Kidney epithelial cell (primary cell): ENCODE measurements at places on chromosomes 6 and 20. TPM values are rescaled to one million over a fixed set of nuclear protein-coding genes. Genes with fewer than 3 reads are reported as not detected.

- no peak for DNase-seq
Observed at GRCh38 chr6:2222275-2222842, 23.0 kb downstream of the GMDS start.

The RCAN2 gene
- 5.6 and 6.2 TPM in 2 replicates for total RNA-seq

GRCh38 chr6:129317931-129318820 lies 391.8 kb downstream of the ARHGAP18 start:
- DNase-seq = peak; percentile 59

- no peak for DNase-seq
Observed at GRCh38 chr6:41518118-41518517, 28.1 kb upstream of the FOXP4 start.

- no peak for DNase-seq
Observed at GRCh38 chr6:5514353-5514752, 253.0 kb downstream of the FARS2 start.

DNA sequence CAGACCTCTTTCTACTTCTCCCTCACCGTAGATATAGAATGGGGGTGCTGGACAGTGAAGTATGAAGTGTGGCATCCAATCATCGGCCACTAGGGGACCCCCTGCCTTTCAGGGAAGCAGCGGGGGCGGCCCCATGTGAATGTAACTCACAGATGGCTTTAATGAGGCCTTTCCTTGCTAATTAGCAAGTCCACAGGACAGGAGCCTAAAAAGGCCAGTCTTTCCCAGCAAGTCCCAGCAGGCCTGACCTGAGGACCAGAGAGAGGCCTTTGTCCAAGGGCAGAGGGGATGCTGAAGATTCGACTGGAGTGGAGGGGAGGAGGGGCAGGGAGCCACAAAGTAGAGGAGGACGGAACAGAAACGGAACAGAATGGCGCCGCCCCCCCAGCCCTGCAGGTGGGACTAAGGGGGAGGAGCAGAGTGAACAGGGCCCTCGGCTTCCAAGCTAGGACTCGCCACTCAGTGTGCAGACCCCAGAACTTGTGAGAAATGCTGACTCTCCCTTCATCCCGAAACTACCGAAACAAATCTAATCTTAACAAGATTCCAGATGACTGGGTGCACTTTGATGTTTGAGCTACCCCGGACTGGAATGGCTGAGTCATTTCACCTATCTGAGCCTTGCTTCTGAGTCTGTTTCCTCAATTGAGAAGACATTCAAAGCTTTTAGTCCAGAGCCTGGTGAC lies 5.8 kb downstream of the C6orf132 start:
- no peak for DNase-seq

DNA sequence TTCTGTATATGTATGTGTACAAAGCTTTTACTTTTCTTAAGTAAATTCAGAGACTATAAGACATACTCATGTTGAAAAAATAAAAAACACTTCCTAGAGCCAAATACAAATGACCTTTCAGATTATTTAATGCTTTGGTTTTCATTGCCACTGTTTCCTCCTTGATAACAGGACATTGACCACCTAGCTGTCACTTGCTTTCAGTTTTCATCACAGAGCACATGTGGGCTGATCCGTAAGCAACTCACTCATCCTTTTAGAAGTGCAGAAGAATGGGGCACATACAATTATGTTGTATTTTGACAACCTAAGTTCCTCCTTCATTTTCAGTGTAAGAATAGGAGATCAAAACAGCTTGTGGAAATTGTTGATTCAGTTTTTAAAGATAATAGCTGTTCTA lies 6.2 kb downstream of the ZBTB2 start:
- DNase-seq = no peak

DNA sequence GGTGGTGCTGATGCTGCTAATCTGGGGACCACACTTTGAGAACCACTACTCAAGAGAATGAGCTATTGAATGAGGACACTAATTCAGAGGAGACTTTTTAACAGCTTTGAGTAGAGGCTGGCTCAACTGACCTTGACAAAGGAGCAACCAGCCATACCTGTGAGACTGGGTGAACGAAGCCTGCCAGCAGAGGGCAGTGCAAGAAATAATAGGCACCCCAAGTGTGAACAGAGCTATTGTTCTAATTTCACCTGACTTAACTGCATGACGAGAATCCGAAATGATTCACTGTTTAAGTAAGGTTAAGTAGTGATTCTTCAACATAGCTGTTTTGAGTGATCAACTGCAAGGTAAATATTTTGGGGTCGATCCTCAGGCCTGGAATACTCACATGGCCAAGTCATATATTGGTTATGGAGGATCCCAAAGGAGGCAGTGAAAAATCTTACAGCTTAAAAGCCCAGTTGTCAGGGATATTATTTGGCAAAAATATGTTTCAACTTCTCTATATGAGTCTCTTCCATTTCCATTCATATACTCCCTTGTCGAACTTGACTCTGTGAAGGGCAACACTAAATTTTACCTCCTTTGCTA lies 550.5 kb upstream of the MARCKS start:
- DNase-seq = peak; percentile 16

GRCh38 chr6:80404889-80405288 lies 298.4 kb downstream of the BCKDHB start:
- DNase-seq = no peak

DNA sequence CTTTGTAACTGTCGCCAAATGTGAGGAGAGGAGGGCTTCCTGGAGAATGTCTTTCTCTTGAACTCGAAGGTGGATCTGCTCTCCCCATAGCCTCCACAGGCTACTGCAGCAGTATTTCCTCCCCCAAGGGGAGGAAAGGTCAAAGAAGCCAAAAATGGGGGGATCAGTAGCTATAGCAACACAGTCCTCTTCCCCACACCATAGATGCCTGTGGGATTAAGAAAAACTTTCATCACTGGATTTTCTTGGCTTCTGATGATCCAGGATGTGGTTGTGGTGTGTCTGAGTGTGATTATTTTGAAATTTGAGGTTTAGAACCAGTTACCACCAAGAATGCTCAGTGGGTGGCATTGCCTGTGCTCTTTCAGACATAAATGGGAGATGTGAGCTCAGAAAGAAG lies 140.1 kb upstream of the SPACA1 start:
- DNase-seq = peak; percentile 65

The PPP1R14C gene
- total RNA-seq = 37.0 and 45.5 TPM in 2 replicates

DNA sequence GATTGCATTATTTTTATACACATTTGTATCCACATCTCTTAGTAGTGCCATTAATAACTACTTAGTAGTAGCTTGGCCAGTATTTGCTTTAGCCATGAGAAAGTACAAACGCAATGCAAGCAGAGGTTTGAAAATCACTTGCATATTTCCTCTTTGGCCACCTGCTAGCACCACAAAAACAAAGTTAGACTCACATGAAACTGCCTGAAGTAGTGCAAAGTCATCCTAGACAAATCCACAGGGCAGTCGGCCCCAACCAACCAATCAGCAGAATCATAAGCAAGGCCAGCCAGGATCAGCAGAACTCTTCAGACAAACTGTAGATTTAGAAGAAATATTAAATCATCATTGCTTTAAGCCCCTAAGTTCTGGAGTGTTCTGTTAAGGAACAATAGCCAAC lies 135.2 kb upstream of the VGLL2 start:
- DNase-seq = no peak

- no peak for DNase-seq
Observed at GRCh38 chr6:3135668-3136291, 17.3 kb downstream of the BPHL start.

GRCh38 chr6:36559011-36559793 lies 11.9 kb upstream of the STK38 start:
- no peak for DNase-seq

- DNase-seq = no peak
Observed at GRCh38 chr6:144149894-144150709, at the start of gene STX11. Gene STX11 (plus strand): TSS chr6:144150517. CDS start chr6:144186628, 36,111 bp downstream.

The NR2E1 gene
- not detected in 2 replicates for total RNA-seq

- no peak for DNase-seq
Observed at GRCh38 chr6:20178327-20178726, 33.9 kb downstream of the MBOAT1 start.

The RALGAPB gene
- 32.9 and 35.1 TPM in 2 replicates for total RNA-seq

GRCh38 chr6:15288856-15289255 lies 43.0 kb downstream of the JARID2 start:
- DNase-seq = no peak

DNA sequence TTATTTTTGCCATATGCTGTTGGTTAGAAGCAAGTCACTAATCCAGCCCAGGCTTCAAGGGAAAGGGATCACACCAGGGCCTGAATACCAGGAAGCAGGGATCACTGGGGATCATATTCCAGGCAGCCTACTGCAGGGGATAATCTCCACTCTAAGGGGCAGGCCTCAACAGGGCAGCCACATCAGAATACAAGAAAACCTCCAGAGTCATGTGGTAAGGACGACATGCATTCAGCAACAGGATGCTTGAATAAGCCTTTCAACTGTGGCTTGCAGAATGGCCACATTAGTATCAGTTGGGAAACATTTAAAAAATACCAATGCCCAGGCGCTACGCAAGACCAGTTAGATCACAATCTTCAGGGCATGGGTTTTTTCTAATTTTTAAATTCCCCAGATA lies 109.1 kb downstream of the LY86 start:
- DNase-seq = no peak

The IL17F gene
- total RNA-seq = not detected in 2 replicates

DNA sequence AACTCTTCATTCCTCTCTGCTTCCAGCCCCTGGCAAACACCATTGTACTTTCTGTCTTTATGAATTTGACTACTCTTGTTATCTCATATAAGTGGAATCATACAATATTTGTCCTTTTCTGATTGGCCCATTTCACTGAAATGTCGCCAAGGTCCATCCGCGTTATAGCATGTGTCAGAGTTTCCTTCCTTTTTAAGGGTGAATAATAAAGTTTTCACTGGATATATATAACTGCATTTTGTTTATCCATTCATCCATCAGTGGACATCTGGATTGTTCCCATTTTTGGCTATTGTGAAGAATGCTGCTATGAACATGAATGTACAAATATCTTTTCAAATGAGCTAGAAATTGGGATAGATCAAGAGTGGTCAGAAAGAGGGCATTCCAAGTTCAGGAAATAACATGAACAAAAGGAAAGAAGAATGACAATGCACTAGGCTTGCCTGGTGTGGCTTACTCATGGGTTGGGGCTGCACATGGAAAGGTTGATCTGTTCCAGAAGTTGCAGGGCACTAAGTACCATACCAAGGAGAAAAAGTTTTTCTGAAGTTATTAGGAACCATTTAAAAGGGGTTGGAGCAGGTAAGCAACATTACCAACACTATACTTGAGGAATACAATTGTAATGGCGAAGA lies 10.0 kb upstream of the L3MBTL3 start:
- DNase-seq = no peak

DNA sequence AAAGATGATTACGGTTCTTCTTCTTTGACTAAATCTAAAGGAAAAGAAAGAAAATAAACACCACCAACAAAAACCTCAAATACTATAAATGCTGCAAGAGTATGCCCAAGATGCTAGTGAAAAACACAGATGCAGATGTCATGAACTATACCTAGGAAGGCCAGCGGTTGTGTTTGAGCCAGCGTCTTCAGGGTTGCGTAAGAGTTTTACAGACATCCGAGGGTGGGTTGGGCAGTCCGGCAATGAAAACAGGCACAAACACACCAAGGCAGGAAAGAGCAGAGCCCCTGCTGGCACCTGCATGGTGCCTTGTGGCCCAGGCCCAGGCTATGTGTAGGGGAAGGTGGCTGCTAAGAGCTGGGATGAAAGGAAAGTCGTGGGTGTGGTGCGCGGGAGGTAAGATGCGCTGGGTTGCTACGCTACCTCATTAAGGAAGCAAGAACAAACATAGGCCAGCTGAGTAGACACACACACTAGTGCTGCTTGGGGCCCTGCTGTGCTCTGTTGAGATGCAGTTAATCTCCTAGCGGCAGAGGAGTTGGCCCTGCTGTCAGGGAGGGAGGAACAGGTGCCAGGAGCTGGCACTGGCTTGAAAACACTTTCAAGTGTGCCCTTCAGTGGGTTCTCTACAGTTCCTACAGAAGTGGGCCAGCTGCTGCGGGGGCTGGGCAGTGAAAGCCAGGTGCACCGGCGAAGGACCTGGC lies 170.2 kb upstream of the PLN start:
- no peak for DNase-seq

The STX11 gene
- 4.1 and 4.3 TPM in 2 replicates for total RNA-seq

DNA sequence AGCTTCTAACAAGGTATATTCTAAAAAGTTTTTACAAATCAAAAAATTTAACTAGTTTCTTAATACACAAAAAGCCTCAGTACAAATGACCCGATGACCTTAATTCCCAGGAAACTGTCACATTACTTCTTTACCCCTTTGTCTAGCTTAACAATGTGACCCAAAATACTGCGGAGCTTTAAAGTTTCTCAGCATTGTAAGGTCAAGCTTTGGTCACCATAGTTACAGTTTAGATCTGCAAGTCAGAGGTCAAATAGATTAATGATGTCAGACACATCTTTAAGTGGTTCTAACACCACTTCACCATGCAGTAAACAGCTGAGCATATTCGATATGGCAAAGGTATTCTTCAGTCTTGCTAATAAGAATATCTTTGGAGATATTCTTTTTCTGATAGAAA lies 36.8 kb upstream of the FLRT3 start:
- no peak for DNase-seq
